ENCODE measurements at places on chromosomes 11 and 22. TPM values are rescaled to one million over a fixed set of nuclear protein-coding genes. Genes with fewer than 3 reads are reported as not detected.

INPP5J gene
- 11.1 TPM for total RNA-seq

PRSS23 gene
- 4.1 TPM for total RNA-seq

DGKZ gene
- total RNA-seq = 216 TPM

OR52N2 gene
- not detected for total RNA-seq

BBOX1 gene
- not detected for total RNA-seq

GPHA2 gene
- not detected for total RNA-seq

ADAMTS15 gene
- total RNA-seq = 1.4 TPM

MLC1 gene
- total RNA-seq = not detected

P4HA3 gene
- total RNA-seq = not detected

UPB1 gene
- total RNA-seq = not detected

OR52E8 gene
- total RNA-seq = not detected

KRTAP5-4 gene
- total RNA-seq = not detected

YPEL1 gene
- 5.7 TPM for total RNA-seq

PATE2 gene
- not detected for total RNA-seq

LRP4 gene
- total RNA-seq = 2.0 TPM

FXYD2 gene
- total RNA-seq = 0.45 TPM

POLR3H gene
- total RNA-seq = 7.1 TPM

REXO2 gene
- 186 TPM for total RNA-seq

APLNR gene
- not detected for total RNA-seq

YPEL4 gene
- not detected for total RNA-seq

H19 gene
- total RNA-seq = 33.3 TPM

OVOL1 gene
- 11.1 TPM for total RNA-seq

UVRAG gene
- total RNA-seq = 49.4 TPM

CASP1 gene
- total RNA-seq = 2.3 TPM

OR10G8 gene
- not detected for total RNA-seq

CYB5R2 gene
- 4.1 TPM for total RNA-seq

CREB3L1 gene
- total RNA-seq = 21.0 TPM

DDTL gene
- 3.0 TPM for total RNA-seq

NXPE4 gene
- total RNA-seq = not detected

DNAJB7 gene
- not detected for total RNA-seq

PDGFD gene
- 29.8 TPM for total RNA-seq

ARAP1 gene
- 61.9 TPM for total RNA-seq

ADM2 gene
- not detected for total RNA-seq

PGA5 gene
- total RNA-seq = 5.9 TPM

CYTH4 gene
- 77.0 TPM for total RNA-seq

OR5F1 gene
- not detected for total RNA-seq

JOSD1 gene
- total RNA-seq = 21.0 TPM

TRPC6 gene
- 0.58 TPM for total RNA-seq
